Activated T-cell treated with anti-CD3 and anti-CD28 coated beads for 4 hours (primary cell): ENCODE measurements at places on chromosomes 1 and 21.
A peak's percentile ranks its signal among the peaks of the same experiment; 100 is the strongest.

DNA sequence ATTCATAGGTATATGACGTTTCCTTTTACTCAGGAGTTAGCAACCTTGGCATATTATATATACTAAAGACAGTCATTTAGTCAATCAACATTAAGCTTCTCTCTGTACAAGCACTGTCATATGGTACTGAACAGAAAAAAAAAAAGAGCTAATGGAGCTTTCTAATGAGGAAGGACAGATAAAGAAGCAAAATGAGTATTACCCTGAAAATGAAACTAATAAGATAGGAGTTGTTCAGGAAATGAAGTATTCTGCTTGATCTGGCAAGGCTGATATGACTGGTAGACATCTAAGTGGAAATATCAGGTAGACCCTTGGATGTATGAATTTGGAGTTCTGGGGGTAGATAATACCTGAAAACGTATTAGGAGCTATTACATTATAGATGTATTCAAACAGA, 4.3 kb upstream of the IKBKE start:
- no peak for DNase-seq

- no peak for DNase-seq
These were observed 14.9 kb downstream of the PTCH2 start for GRCh38 chr1:44828003-44828651.

- no peak for DNase-seq
These were observed 11.6 kb upstream of the OLFML2B start for GRCh38 chr1:162035241-162035640.

- DNase-seq: no peak
These were observed 111.7 kb downstream of the GLUL start for GRCh38 chr1:182279724-182280503.

DNA sequence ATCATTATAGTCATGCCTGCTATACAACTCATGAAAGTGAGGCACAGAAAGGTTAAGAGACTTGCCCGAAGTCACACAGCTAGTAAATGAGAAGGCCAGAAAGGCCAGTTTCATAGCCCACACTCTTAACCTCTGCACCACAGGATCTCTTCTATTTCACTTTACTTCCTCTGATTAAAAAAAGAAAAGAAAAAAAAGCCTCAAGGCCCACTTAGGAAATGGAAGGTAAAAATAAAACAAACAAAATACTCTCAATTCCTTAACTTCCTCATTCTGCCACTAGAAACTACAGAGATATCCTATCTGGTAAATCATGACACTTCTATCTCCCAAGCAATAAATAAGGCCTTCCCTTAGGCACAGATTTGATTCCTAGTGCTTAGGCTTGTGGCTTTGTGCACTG, 7.6 kb upstream of the ENAH start:
- no peak for DNase-seq

DNA sequence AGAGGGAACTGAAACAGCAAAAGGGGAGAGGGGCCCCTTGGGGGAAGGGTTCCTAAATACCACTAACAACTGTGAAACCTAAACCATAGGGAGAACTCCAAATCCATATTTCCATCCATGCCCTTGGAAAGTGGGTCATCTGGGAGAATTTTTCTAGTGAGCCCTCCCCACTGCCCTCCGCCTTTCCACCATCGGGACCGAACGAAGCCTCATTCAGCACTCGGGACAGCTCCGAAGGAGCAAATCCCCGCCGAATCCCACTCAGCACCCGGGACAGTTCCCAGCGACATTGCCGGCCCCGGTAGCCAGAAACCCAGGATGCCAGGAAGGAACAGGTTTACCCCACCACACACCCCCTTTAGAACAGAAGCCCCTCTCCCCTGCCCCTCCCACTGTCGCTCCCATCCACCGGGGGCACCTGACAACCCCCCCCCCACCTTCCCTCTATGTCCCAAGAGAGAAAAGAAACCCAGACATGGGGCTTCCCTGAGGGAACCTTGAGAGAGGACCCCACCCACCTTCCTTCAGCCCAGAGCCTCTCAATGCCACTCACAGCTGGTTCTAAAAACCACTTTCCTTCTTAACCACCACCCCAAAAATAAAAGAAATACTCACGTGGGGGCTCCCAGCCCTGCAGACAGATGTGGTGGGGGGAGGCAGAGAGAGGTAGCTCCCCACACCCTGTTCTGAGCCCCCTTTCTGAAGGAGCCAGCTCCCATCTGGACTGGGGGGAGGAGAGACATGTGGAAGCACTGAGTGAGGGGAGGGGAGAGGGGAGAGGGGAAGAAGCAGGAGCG, 4.5 kb downstream of the DLGAP3 start:
- DNase-seq: peak; percentile 19

DNA sequence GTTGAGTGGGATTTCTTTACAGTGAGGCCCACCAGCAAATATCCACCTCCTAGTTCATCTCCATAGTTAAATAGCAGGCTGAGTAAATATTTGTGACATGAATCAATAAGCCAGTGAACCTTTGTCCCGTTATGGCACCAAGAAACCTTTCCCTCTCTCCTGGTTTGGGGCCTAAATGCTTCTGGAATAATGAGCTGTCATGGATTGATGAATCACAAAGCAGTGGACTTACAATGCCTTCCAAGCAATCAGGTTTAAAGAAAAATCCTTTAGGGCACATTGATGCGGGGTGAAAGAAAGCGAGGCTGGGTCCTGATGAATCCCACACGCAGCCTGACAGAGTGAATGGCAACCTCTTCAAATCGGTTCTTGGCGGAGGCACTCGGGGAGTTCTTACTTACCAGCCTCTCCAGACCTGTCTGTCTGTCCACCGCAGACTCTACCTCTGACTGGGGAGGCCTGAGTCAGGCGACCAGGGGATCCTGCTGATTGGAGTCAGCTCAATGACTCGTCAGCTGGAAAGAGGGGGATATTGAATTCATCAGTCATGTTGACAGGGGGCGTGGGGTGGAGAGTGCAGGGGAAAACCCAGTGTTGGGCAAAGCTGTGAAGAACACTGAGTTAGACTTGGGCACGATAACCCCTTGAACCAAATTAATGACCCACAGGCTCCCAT, 247.3 kb downstream of the PLPP3 start:
- no peak for DNase-seq

GRCh38 chr1:217136895-217137205, 413.6 kb upstream of the ESRRG start:
- DNase-seq: no peak

- peak; percentile 18 for DNase-seq
These were observed 27.6 kb downstream of the C2CD2 start for GRCh38 chr21:41926117-41926806.

DNA sequence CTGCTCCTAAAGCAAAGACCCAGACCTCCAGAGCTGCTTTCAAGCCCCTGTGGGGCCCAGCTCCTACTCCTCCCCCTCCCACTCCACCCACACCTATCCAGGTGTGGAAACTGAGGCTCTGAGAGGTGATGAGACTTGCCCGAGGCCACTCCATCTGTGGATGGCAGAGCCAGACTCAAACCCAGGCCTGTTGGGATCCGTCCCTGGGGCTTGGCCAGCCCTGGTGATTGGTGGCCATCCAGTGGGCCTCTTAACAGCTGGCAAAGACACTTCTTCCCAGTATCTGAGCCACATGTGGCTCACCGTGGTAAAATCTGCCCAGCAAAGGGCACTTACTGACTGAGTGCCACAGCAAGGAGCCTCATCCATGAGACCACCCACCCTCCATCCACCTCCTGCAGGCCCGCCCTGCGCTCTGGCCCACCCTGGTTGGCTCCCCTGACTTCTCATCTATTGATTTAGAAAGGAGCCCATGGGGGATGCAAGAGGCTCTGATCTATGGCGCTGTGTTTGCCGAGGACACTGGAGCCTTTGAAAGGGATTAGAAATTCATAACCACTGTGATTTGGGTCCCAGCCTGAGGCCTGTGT, 398.5 kb downstream of the PTPRU start:
- no peak for DNase-seq

DNA sequence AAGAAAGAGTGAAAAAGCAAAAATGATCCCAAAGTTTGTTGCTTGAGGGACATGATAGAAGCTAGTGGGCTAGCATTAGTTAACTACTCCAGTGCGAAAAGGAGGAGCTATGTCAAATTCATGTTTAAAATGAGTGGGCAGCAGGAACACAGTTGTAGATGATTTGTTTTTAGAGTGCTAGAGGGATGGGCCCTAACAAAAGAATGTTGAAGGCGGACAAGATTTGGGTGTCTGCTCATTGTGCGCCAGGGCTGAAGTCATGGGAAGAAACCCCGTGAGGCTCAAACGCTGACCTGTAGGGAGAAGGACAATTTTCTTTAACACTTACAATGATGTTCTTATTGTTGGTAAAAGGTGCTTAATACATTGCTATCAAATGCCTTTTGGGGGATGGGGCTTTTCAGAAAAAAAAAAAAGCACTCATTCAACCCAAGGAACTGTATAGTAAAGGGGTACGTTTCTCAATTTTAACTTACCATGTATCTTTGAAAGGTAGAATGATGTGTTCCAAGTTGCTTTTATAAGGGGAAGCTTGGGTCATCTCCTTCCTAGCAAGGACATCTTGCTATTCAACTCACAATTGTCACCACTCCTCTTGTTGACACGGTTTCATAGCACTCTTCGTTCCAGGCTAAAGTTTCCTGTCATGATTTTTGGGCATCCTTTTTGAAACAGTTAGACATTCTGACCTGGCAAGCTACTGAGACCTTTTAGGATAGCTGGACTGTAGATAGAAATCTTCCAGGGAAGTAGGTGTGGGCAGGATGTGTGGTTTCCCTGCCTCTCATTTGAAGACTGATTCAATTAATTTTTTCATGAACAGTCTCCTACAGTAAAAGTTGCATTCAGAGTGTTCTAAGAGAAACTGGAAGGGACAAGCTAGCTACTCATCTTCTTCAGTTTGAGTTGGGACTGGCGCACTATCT, 53.0 kb upstream of the CNN3 start:
- no peak for DNase-seq

DNA sequence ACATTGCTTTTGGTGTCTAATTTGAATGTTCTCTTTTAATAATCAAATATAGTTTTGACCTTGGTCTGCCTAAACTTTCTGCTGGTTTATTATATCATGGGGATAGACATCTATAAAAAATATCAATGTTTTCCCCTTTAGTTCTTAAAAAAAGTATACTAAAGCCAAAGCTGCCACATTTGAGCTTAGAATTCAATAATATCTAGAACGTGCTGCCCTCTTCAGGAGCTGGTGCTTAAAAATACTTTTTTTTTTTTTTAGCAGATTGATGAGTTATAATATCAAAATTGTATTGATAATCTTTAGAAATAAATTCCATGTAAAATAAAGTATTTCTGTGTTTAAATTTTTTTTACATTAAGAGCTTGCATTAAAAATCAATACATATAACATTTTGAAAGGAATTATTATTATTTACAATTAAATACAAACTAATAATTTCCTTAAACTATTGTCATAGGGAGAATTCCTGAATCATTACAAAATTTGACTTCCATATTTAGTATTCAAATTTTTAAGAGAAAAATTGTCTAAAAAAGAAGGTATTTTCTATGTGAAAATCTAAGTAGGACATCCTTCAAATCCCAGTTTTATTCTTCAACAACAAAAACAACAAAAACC, 40.1 kb upstream of the ADGRL2 start:
- no peak for DNase-seq

DNA sequence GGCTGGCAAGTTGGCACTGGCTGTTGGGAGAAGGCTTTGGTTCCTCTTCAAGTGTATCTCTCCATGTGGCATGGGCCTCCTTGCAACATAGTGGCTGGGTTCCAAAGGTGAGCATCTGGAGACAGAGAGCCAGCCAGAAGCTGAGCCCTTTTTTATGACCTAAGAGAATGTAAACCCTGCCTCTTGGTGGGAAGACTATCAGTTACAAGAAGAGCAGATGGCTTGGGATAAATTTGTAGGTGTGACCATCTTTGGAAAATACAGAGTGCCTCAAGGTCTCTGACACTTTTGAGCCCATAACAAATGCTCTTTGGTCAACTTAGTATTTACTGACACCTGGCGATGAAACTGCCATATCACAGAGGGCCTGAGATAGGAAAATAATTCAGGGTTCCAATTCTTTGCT, 31.4 kb upstream of the PRELP start:
- DNase-seq: no peak

GRCh38 chr1:210418863-210419650, 90.4 kb downstream of the HHAT start:
- DNase-seq: no peak

GRCh38 chr1:167373986-167374385, 144.3 kb downstream of the CD247 start:
- DNase-seq: no peak

DNA sequence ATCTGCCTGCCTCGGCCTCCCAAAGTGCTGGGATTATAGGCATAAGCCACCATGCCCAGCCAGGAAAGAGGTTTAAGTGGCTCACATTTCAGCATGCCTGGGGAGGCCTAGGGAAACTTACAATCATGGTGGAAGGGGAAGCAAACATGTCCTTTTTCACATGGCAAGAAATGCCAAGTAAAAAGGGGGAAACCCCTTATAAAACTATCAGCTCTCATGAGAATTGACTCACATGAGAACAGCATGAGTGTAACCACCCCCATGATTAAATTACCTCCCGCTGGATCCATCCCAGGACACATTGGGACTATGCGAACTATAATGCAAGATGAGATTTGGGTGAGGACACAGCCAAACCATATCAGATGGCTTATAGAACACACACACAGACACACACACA, 8.8 kb upstream of the KLHL12 start:
- DNase-seq: no peak

DNA sequence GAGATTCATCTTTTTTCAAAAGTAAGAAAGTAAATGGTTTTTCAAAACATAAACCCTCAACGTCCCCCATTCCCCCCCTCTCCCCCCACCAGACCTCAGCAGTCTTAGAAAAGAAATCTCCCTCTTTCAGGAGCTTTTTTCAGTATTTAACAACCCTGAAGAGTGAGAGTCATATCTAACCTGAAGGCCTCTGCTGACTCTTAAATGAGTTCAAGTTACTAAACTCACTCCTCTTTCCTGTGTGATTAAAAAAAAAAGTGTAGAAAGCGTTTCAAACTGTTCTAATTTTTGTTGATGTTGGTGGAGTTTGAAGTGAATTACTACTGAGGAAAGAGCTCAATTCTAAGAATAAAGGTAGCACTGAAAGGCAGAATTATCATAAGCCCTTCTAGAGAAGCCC, 93.7 kb downstream of the VAV3 start:
- no peak for DNase-seq
